ENCODE measurements at places on chromosomes 5 and 9.

- no peak for DNase-seq
Measured at GRCh38 chr5:137054335-137054734, 444.8 kb downstream of the SPOCK1 start.

DNA sequence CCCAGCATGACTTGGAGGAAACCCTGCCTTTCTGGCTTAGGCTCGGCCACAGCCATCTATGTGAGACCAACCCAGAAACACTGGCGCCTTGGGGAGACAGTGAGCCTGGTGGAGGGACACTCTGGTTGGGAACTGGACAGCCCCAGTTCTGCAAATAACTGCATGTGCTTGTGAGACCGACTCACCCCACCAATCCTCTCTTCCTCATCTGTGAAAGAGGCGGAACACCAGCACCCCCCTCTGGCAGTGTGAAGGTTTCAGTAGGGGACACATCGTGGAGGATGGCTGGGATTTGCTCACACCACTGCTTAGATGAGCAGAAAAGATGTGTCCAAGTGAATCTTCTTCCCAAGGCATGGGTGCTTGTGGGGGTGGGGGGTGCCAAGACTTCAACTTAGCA lies 43.4 kb upstream of the N4BP3 start:
- peak; percentile 53 for DNase-seq

GRCh38 chr5:88140856-88141752 lies 127.5 kb downstream of the TMEM161B start:
- peak; percentile 93 for DNase-seq

DNA sequence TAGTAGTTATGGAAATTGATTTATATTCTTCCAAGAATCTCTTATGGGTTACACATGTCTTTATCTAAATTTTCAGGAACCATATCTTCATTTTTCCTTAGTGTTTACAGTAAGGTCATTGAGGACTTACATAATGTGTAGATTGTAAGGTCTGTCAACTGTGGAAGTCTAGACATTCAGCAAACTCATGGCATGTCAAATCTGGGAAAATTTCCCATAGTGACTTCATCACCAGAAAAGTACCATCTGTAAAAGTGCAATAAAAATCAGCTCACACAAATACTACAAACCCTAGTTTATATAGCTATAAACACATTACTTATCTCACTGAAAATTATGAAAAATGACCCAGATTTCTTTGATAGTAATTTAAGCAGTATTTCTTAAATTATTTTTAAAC lies 419.4 kb downstream of the MTRR start:
- DNase-seq, result no peak

DNA sequence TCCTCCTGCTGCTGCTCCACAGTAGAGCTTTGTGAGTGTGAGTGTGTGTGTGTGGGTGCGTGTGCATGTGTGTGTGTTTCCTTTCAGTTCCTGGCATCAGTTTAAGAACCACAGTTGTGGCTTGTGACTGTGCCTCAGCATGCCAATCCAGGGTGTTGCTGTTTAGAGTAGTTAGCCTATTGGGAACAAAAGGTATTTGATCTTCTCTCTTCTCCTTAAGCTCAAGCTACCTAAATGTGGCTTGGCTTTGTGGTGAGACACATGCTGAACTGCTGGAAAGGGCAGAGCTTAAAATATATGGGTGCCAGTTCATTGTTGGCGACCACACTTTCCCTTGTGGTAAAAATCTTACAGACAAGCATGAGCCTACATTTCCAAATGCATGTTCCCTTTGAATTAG lies 116.6 kb upstream of the BNC2 start:
- no peak for DNase-seq

DNA sequence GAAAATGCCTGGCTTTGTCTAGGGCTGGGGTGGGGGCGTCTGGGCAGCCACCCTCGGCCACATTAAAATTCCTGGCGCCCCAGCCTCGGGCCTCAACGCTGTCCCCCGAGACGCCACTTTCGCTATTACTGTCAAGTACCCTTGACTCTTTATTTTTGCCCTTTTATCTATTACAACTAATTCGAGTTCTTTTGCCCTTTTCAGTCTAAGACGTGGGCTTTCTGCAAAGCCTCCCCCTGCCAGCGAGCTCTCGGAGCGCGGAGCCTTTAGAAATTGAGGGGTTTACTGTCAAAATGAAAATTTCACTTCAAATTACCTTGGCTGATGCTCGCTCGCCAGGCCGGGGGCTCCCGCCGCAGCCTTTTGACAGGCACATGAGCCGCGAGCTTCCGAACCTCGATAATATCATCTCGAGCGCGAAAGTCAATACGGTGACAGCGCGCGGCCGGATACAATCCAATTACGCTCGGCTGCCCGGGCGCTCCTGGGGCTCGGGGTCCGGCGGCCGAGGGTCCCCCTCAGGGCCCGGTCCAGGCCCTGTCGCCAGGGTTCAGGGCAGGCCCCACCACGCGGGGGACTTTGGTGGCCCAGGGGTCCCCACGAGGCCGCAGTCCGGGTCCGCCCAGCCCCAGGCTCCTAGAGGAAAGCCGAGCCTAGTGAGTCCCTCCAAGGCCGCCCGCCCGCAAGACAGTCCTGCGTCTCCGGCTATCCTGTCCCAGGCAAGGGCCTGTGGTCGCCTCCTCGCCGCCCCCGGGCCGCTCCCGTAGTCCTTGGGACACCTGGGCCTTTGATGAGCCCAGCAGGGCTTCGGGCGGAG lies 6.7 kb downstream of the IRX4 start:
- DNase-seq, result no peak

Data from activated T-cell treated with anti-CD3 and anti-CD28 coated beads, Interleukin-2, amount 50 U/mL, for 72 hours (primary cell).